Right ventricle myocardium inferior (tissue), 1 donor: ENCODE measurements at places on chromosomes 3 and 15.

DNA sequence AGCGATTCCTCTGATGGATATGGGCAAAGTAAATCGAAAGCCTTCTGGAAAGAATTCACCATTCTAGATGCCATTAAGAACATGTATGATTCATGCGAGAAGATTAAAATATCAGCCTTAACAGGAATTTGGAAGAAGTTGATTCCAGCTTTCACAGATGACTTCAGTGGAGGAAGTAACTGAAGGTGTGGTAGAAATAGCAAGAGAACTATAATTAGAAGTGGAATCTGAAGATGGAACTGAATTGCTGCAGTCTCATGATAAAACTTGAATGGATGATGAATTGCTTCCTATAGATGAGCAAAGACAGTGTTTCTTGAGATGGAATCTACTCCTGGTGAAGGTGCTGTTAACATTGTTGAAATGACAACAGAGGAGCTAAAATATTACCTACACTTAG lies 30.1 kb upstream of the TBC1D23 start:
- no peak for DNase-seq

- DNase-seq = no peak
Measured at GRCh38 chr3:61925721-61926120, 364.4 kb downstream of the PTPRG start.

GRCh38 chr3:11140713-11141104 lies 13.6 kb upstream of the HRH1 start:
- no peak for DNase-seq

GRCh38 chr3:126955004-126955790 lies 27.7 kb upstream of the PLXNA1 start:
- no peak for DNase-seq

DNA sequence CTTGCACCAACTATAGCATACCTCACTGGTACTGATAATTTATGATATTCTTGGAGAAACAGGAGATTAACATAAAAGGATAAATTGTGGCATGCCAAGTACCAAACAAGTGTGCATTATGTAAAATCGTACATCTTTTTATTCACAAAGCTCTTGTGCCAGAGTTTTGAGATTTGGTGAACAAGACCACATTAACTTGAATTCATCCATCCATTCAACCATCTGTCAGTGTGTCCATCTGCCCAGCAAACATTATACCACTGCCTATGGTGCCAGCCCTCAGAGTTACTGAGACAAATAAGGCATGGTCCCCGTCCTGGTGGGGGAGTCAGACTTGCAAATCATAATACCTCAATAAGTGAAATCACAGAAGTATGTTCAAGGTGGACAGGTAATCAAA lies 17.0 kb upstream of the NEO1 start:
- no peak for DNase-seq

DNA sequence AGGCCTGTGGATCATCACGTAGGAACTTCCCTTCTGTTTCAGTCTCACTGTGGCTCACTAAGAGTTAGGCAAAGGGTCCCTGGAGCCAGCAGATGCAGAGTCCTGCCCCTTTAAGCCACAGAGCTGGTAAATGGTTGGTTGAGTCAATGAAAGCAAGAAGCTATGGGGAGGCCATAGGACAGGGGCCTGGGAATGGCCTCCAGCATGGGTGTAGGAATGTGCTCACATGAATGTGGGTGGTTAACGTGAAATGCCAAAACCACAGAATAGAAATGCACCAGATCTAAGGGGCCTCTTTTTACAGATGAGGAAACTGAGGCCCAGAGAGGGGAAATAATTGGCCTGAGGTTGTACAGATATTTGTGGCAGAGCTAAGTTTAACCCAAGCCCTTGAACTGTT lies 150.3 kb downstream of the TLE3 start:
- no peak for DNase-seq
